ENCODE measurements at places on chromosomes 4 and X. TPM values are rescaled to one million over a fixed set of nuclear protein-coding genes. Genes with fewer than 3 reads are reported as not detected.

DUSP9 gene
- 0.09 TPM for polyA plus RNA-seq

FRMD7 gene
- not detected for polyA plus RNA-seq

DNA sequence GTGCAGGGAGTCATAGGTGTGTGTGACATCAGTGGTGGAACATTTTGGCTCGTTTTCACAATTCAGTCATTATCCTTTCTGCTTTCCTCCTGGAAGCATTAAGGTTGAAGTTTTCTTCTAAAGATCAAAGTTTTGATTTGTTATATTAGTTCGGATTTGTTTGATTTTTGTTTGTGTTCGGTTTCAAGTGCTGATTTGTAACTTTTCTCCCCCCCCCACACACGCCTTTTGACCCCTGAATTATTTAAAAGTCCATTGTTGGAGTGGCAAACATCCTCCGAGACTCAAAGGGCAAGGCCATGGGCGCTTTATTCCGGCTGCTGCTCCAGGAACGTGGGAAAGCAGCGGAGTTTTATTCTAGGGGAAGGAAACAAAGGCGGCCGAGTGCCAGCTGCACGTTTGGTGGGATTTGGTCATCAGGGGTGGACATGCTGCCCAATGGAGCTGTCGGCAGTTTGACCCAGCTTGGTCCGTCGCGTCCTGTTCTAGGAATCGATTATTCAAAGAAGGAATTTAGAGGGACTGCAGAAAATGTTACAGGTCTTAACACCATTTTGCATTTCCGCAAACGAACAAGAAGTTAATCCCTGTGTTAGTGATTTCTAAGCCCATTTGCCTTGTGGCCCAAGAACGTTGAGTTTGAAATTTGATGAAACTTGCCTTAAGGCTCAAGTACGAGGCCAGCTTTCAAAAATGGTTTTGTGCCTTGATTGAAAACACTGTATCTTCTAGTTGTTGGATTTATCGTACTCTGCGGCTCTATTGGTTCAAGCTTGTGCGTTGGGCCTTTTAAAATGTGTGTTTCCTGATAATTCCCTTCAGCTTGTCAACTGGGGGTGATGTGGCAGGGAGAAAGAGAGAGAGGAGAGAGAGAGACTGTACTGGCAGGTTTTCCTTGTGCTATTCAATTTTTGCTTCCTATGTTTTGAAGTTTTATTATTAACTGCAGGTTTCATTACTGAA is 565 bp upstream of the ZNF41 start:
- peak; percentile 30 for DNase-seq

GRCh38 chrX:40278340-40279090 is 180.8 kb upstream of the BCOR start:
- no peak for DNase-seq

GRCh38 chr4:108751321-108751720 is 11.5 kb downstream of the ETNPPL start:
- DNase-seq, result no peak

DNA sequence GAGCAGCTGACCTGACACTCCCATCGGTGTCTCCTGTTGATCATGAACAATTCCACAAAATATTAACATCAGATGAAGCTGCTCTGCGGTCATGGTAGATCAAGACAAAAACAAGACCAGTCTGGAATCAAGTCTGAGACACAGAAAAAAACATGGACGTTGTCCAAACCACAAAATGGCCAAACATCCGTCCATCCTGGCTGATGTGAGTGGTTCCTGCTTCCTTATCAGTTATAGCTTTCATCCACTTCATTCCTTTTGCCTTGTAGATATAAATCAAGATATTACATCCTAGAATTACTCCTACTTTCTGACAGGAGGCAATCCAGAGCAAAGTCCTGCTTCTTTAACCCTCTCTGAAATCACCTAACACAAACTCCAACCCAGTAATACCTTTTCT is 28.8 kb upstream of the PCSK1N start:
- DNase-seq, result peak; percentile 62

- DNase-seq, result peak; percentile 57
These were observed 12.8 kb downstream of the TBC1D9 start for GRCh38 chr4:140743194-140743931.

DNA sequence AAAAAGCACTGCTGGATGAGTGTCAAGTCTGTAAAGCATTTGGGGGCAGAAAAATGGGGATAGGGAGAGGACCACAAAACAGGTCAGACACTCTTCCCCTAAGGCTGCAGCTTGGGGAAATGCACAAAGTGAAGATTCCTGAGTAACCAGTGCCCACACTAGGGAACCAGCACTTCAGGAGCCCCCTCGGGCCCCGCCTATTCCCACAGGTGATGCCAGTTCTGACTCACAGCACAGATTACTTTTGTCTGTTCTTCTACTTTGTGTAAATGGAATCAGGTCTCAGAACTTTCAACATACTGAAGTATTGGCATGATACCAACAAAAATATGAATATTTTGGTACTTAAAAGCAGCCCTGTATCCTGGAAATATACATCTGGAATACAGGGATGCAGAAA is 112.5 kb downstream of the ADRA2C start:
- no peak for DNase-seq

DNA sequence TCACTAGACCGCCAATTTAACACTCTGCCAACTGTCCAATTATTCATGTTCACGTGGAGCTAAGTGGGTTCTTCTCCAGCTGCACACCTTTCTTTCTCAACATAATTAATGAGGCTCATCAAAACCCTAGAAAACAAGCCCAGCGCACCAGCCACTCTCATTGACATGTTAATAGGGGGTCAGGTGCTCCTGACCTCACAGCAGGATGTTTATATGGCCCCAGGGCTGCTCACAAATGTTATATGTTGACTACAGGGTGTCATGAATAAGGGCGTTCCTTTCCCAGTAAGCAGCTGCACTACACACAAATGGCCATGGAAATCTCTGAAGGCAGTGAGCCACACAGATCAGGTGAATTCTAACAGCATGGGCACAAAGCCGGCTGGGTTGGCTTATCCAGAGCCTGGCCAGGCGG is 209.8 kb downstream of the MGST2 start:
- DNase-seq, result no peak

DNA sequence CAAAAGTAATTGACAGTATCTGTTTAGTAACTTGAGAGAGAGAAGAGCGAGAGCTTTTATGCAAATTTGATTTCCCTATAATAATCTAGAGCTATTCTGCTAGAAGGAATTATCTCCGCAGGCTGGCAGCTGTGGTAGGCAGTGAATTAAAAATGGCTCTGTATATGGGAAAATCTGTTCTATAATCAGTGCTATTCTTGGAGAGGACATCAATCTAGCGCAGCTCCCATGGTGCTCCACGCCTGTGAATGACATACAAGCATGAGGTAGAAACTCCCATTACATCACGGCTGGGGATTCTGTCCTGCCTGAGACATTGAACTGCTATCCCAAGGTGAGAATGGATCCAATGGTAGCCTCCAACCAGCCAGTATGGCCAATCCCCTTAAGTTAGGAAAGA is 179.0 kb downstream of the DHX15 start:
- no peak for DNase-seq
